ENCODE measurements at places on chromosomes 3 and 15.

DNA sequence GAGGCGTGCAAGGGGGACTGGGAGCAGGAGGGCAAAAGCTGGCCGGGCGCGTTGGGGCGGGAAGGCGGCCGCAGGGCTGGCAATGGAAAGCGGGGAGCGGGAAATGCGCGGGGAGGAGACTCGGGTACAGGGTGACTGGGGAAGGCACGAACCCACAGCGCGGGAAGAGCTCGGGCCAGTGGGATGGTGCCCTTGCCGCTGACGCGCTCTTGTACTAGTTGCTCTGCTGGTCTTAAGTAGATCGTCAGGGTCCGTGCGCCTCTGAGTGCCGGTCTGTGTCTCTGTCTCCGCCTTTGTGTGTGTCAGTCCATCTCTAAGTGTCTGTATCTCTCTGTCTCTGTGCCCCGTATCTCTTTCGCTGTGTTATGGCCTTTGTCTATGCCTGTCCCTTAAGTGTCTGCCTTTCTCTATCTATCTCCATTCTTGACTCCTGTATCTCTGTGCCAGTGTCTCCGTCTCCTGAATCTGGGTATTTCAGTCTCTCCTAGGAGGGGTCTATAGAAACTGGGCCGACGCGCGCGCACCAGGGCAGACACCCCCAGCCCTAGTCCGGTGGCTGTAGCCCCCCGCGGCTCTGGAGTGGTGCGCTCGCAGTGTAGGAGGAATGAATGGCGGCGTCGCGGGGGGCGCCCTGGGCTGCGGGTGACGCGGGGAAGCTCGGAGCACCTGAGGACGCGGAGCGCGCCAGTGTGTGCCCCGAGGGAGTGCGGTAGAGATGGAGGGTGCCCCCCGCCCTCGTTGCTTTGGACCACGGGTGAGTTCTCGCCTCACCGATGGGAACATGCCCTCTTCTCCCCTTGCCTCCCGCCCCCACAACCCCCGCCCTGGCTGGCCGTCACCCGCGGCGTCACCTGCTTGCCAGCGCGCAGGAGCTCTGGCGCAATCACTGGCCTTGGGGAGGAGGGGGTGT, 756 bp upstream of the CAMK2N2 start:
- no peak for DNase-seq

DNA sequence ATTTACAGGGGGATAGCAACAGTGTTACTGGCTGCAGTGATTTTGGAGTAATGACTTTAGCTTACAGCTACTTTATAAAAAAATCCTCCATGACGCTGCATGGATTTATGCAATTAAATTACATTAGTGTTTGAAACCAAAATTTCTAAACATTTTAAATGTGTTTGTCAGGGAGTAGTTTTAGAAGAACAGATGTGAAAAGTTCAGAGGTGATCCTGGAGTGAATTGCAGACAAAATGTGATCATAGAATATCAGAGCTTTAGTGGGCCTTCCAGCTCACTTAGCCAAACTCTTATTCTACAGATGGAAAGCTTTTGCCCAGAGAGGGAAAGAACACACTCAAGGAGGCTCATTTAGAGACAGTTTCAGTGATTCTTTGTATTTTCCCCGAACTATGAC, 376.3 kb downstream of the LPP start:
- no peak for DNase-seq

- no peak for DNase-seq
Observed at GRCh38 chr3:109071350-109072142, 46.4 kb downstream of the MORC1 start.

DNA sequence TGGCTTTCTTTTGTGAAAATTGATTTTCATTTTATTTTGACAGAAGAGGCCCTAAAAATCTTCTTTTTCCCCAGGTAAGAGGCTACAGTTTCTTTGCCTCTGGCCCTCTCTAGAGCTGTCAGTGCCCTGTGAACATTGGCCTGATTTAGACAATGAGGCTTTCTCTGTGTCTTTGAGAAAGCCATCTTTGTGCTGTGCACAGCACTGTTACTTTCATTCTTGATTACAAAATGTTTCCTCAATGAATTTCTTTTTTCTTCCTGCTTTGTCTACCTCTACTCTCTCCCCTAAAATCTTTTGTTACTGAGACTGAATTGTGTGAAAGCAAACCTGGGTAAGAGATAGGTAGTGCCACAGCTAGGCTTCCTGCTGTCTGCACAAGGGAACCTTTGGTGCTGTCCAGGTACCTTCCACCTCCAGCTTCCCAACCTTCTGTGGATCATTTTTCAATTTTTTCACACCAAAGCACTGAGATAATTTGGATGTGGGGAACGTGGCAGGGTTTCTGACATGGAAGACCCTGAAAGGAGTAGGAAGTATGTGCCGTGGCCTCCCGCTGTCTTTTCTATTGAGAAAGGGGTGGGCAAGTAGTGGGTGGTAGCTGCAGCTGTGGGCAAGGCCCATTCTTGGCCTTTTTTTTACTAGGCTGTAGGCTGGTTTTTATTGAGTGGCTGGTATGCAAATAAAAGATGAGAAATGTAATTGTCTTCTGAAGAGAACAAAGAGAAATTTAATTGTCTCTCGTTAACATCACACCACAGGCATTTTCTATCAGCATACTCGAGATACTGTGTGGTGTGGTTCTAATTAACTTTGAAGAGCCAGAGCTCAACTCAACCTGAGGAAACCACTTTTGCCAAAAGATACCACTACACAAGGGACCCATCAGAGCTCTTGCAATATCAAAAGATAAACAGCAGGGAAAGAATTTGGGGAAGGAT, 21.0 kb downstream of the RAB8B start:
- DNase-seq, result no peak

- no peak for DNase-seq
Observed at GRCh38 chr15:83209333-83209732, 1.7 kb upstream of the HDGFL3 start.

DNA sequence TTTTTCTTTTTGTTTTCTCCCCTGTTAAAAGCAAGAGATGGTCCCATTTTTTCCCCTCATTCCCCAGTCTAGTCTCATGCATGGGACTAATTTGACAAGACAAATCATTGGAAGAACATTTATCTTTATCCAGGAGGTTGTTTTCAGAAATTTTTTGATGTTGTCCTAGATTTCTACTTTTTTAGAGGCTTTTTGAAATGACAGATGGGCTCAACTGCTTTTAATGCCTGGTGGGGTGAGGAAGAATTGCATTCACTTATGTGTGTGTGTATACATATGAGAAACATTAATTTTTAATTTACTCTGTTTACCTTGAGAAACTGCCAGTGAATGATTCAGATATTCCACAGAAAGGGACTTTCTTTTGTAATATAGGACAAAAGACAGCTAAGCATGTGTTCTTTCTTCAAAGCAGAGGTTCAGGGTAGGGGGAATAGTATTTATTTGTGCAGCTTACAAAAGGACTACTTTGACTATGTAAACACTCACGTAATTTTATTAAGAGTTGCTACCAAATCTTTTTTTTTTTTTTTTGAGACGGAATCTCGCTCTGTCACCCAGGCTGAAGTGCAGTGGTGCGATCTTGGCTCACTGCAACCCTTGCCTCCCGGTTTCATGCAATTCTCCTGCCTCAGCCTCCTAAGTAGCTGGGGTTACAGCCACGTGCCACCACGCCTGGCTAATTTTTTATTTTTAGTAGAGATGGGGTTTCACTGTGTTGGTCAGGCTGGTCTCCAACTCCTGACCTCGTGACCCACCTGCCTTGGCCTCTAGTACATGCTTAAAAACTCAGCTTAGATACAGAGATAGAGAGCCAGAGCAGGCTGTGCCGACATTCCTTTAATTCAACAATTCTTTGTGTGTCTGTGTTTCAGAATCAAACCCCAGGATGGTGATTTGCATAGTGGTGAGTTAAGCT, 130.1 kb upstream of the RARB start:
- no peak for DNase-seq

DNA sequence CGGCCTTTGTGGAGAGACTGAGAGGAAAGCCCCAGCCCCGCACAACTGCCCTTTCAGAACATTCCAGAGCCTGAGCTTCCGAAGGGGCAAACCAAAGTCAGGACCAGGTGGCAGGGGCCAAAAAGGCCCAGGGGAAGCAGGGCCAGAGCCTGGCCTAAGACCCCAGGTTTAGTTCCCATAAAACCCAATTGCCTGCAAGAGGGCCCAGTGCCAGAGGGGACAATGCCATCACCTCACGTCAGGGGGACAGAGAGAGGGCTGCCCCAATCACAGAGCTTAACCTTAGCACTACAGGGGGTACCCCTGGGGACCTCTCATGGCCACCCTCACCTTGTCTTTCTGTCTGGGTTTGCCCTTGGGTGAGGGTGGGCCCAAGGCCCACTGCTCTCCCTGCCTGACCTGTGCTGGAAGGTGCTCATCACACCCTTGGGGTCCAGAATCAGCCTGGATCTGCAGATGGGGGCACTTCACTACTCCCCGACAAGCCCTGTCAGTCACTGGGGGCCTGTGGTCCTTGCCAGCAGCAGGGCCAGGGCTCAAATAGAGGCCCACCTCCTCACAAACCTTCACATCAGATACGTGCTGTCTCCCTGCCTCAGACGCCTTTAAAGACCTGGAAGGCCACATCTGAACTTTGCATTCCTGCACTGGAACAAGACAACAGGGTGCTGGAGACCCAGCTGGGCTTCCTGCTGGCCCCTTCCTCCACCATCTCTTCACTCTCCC, 3.8 kb downstream of the CALML4 start:
- DNase-seq, result no peak

DNA sequence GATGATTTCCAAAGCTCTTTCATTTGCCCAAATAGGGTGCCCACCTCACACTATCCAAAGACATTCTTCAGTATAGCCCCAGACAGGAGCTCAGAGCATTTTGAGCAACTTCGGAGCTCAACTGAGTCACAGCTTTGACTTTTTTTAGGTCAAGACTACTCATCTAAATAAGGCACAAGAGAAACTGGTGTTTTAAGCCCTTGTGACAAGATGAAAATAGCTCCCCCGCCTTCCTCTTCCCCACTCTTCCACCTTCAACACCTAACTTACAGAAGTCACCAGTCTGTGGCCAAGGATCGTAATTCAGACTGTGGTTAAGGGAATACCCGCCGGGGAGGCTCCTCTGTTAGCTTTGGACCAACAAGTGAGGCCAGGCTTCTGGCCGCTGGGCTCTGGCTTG, 60.4 kb upstream of the CA12 start:
- DNase-seq, result no peak

DNA sequence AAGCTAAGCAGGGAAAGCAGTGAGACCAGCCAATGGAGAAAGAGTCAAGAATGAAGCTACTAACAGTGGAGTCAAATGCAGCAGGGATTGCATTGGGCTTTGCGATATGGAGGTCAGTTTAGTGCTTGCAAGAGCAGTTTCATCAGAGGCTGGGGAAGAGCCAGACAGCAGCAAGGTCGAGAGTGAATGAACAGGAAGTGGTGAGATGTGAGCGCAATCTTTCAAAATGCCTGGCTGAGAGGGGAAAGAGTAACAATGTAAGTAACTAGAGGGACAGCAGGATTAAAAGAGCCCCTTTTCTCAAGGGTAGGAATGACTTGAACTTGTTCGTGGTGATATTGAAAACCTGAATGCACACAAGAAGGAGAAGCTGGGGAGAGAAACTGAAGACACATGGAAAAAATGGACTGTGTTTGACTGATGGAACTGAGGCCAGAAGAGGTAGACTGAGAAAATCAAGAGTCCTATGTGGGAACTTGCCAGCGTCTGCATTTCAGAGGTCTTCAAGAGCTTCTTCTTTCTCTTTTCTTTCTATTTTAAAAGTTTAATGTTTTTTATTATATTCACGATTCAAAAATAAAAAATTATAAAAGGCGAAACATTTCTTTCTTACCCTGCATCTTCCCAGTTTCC, 30.6 kb upstream of the GPR160 start:
- no peak for DNase-seq

- DNase-seq, result no peak
Observed at GRCh38 chr3:127814325-127814781, 8.0 kb downstream of the MGLL start.

GRCh38 chr15:40053831-40054604, 15.0 kb upstream of the SRP14 start:
- DNase-seq, result no peak

DNA sequence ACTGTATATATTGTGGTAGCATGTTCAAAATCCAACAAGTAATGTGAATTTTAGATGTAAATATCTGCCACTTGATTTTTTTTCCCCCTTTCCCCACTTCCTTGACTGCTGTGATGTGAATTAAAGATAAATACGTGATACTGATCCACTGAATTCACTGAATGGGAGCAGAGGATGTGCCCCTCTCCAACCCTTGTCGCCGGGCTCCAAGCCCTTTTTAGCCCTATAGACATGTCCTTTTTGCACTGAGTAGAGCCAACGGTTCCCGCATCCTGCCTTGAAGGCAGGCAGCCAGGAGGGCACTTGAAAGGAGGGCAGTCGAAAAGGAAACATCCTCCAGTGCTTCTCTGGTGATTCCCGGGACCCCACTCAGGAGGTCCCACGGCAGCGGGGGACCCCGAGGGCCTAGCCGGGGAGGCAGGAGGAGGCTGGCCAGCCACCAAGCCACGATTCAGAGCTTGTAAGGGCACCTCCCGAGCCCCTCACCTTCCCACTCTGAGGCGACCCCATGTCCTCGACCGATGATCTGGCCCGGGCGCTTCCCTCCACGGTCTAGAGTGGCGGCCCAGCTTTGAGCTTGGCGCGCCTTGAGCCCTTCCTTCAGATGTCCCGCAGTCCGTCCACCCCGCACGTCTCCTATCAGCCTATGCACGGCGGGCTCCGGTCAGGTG, 901 bp upstream of the MANF start:
- DNase-seq, result no peak

GRCh38 chr3:74643636-74644035, 29.2 kb upstream of the CNTN3 start:
- DNase-seq, result no peak

GRCh38 chr3:180306155-180306554, 269.4 kb upstream of the PEX5L start:
- DNase-seq, result no peak

GRCh38 chr3:7207928-7208327, 347.0 kb downstream of the GRM7 start:
- DNase-seq, result no peak

DNA sequence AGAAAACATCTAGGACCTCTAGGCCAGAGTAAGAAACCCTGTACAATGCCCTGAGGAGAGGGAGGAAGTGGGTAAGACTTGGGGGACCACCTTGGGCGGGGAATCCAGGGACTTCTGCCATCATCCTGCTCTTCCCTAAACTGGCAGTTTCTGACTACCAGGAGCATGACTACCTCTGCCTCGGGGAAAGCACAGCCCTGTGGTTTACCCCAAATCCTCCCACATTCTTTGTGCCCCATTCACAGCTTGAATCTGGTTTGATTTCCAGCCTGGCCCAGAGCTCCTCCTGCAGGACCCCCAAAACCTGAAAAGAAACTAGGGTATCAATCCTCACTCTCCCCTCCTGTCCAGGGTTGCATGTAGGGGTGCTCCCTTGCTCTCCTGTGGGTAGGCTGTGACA, 4.7 kb downstream of the C3orf18 start:
- DNase-seq, result no peak

- DNase-seq, result no peak
Observed at GRCh38 chr3:52891164-52891563, 6.2 kb downstream of the STIMATE start.

GRCh38 chr3:120169407-120169806, 75.2 kb upstream of the GSK3B start:
- DNase-seq, result no peak

GRCh38 chr3:181328346-181328745, 338.8 kb upstream of the DNAJC19 start:
- no peak for DNase-seq

DNA sequence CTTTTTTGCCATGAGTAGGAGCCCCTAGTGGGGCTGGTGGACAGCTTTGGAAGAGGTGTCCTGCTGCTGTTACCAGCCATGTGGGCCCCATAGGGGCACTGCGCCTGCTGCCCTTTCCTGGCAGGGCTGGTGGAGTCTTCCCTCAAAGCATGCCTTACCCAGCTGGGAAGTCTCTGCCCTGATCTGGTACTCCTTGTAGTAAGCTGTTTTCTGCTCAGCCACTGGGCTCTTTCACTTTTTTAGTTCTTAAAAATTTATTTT, 26.2 kb downstream of the HMCES start:
- DNase-seq, result no peak

GRCh38 chr3:187875863-187876262, 130.6 kb upstream of the BCL6 start:
- no peak for DNase-seq
